ENCODE measurements at places on chromosomes 11 and 22.
A peak's percentile ranks its signal among the peaks of the same experiment; 100 is the strongest.

GRCh38 chr22:39237318-39238100 lies 7.3 kb downstream of the PDGFB start:
- H3K27ac ChIP-seq, result peak overlapping the region; percentile 39
- peaks cover 92% of the 10 kb centered on the region for H3K4me1 ChIP-seq
- H3K27me3 ChIP-seq, result peaks cover 7% of the 10 kb centered on the region
- peak; percentile 64 for DNase-seq

DNA sequence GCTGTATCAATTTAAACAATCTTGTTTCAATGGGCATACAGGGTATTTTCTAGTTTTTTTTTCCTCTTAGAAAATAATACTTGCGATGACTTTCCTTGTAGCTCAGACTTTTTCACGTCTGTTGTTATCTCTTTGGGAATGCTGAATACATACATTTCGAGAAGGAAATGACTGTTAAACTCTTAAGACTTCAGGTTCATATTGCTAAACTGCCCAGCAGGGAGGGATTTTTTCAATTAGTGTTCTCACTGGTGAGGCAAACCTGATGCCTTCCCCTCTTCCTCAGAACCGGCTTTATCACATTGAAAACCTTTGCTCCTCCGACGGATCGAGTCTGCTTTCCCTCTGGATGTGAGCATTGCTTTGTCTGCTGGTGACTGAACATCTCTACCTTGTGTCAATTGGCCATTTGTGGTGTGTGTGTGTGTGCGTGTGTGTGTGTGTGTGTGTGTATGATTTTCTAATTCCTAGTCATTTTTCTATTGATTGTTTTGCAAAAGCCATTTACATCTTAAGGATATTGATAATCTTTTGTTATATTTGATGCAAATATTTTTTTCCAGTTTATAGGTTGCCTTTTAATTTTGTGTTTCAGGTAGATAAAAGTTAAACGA lies 6.6 kb downstream of the NEAT1 start:
- H3K27me3 ChIP-seq, result no peaks in the 10 kb centered on the region
- H3K36me3 ChIP-seq, result peaks cover 66% of the 10 kb centered on the region
- peak overlapping the region; percentile 91 for H3K4me3 ChIP-seq
- peaks cover 73% of the 10 kb centered on the region for H3K4me1 ChIP-seq
- no peak for DNase-seq

GRCh38 chr11:44955015-44955738 lies 4.5 kb upstream of the TP53I11 start:
- no peaks in the 10 kb centered on the region for H3K36me3 ChIP-seq
- no peak overlapping the region for H3K27ac ChIP-seq
- DNase-seq, result peak; percentile 66
- no peaks in the 10 kb centered on the region for H3K27me3 ChIP-seq
- H3K4me1 ChIP-seq, result peaks cover 36% of the 10 kb centered on the region
- H3K4me3 ChIP-seq, result no peak overlapping the region

DNA sequence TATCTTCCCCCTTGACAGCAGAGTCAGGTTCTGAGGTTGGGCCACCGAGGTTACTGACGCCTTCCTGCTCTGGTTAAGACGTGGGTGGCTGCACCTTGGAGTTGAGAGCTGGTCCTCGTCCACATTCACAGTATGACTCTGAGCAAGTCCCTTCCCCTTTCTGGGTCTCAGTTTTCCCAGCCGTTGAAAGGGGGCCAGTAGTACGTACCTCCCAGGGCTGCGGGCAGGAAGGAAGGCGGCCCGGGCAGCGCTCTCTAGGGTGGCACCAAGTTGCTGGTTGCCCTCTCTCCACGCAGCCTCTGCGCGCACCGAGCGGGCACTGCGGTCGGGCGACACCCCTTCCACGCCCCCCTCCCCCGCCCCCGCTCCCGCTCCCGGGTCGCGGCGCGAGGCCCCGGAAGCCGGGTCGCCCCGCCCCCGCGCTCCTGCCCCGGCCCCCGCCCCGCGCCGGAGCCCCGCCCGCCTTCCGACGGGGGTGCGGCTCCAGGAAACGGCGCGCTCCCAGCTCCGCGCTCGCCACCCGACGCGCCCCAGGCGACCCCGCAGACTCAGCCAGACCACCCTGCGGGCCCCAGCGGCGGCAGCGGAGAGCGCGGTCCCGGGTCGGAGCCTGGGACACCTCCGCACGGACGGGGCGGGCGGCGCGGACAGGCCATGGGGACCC lies at the start of gene EHBP1L1:
Gene EHBP1L1 (plus strand): TSS at position 486 of the 664 bp plus-strand sequence. CDS start 250 bp downstream, outside the sequence.
- DNase-seq, result peak; percentile 86
- H3K36me3 ChIP-seq, result peaks cover 15% of the 10 kb centered on the region
- peaks cover 65% of the 10 kb centered on the region for H3K4me1 ChIP-seq
- H3K4me3 ChIP-seq, result peak within 1 kb of the TSS; percentile 81

DNA sequence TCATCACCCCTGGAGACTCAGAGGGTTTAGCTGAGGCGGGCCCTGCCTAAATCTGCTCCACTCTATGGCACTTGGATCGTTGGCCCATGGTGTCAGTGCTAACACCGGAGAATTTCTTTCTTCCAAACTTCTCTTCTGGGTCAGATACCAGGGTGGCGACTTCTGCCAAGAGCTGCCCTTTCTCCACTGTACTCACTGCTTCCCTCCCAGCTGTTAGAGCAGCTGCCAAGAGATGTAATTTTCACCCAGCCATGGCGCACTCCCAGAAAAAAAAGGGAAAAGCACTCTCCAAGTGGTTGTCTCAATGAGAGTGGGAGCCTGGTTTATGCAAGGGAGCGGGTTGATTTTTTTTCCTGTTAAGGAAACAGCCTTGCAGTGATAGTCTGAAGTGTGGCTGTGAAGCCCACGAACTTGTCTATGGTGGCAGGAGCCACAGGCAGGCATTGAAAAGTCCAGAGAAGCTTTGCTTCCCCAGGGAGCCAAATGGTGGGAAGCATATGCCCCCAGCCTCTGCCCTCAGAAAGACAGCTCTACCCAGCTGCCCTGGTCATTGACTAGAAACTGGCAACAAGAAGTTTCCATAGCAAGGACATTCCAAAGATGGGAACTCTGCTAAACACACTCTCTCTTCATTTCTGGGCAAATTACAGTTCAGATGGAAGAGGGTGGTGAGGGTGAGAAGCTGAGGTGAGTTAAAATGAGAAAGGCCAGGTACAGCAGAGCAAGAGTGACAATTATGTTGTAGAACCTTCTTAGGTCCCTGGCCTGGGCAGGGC lies 10.7 kb downstream of the PCSK7 start:
- no peak overlapping the region for H3K4me3 ChIP-seq
- peaks cover 97% of the 10 kb centered on the region for H3K36me3 ChIP-seq
- peaks cover 47% of the 10 kb centered on the region for H3K4me1 ChIP-seq
- no peaks in the 10 kb centered on the region for H3K27me3 ChIP-seq

- no peak overlapping the region for H3K27ac ChIP-seq
- H3K27me3 ChIP-seq, result no peaks in the 10 kb centered on the region
- H3K4me3 ChIP-seq, result no peak overlapping the region
- no peak for DNase-seq
Observed at GRCh38 chr11:68504432-68505066, 44.0 kb downstream of the PPP6R3 start.

DNA sequence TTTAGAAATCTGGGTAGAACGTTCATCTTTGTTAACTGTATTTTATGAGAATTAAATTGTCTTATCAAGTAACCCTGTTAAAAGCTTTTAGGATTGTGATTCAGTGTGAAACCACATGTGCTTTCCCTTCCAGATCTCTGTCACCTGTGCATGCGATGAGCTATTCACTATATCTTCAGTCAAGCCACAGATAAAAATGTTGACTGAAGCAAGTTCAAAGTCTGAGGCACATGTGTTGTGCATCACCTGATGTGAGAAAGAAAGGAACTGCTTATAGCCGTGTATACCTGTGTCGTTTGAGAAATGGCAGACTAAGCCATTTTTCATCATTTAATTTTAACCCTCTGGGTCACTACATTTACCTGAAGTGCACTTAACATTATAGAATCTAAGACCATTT lies 1088.9 kb upstream of the TENM4 start:
- no peak overlapping the region for H3K4me3 ChIP-seq
- no peaks in the 10 kb centered on the region for H3K27me3 ChIP-seq

GRCh38 chr11:58787903-58788302 lies 56.2 kb upstream of the GLYAT start:
- no peaks in the 10 kb centered on the region for H3K27me3 ChIP-seq
- no peak overlapping the region for H3K27ac ChIP-seq
- no peaks in the 10 kb centered on the region for H3K36me3 ChIP-seq
- DNase-seq, result no peak
- no peak overlapping the region for H3K4me3 ChIP-seq

DNA sequence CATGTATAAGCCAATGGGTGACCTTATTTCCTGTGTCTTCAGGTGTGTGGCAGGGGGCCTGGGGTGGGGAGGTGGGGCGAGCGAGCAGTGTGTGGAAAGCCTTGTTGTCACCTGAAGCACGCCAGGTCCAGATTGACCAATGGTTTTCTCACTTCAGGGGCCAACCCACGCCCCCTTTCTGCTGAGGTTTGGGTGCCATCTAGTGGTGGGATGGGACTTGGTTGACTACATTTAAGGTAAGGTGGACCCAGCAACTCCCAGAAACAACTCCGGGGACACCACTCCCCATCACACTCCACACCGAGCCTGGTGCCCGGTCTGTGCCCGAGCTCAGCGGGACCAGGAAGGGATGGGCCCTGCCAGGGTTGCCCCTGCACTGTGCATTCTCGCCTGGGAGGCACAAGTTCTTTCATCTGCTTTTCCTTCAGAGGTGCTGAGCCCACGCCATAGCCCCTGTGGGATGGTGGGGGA lies 40.0 kb downstream of the TPCN2 start:
- H3K27ac ChIP-seq, result no peak overlapping the region
- H3K36me3 ChIP-seq, result peaks cover 48% of the 10 kb centered on the region
- no peaks in the 10 kb centered on the region for H3K4me1 ChIP-seq
- H3K27me3 ChIP-seq, result no peaks in the 10 kb centered on the region
- no peak for DNase-seq

DNA sequence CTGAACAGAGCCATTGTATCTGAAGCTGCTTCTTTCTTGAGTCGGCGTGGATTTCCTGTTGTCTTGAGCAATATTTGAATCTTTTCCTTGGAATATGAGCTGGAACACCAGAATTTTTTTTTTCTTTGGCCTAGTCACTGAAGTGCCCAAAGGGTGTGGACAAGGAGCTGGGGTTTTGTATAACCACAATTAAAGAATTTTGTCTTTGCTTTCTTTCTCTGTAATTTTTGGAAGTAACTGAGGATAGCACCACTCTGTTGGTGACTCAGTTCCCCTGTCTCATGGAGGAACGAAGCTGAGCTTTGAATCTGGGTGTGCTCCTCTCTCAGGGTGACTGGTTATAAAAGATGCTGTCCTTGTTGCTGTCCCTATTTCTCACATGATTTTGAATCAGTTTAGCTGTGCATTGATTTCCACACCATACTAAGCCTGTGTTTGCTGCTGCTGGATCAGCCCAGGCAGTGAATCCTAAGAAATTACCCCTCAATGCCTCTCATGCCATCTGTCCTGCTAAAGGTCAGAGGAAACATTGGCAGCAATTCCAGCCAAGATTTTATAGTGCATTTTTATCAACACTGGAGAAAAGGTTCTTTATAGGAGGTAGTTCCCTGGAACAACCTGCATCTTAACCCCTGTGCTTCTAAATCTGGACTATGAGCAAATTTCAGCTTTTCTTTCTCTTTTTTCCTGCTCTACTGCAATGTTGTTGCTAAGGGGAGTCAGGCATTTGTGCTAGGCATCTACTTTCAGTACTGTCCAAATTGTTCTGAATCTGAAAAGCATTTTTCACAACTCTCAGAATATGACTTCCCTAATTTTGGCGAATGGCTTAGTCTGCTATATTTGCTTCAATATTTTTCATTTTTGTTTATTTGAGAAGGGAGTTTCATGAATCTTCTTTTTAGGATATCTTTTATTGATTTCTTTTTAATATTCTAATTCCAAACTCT lies 540.8 kb downstream of the SOX6 start:
- H3K36me3 ChIP-seq, result no peaks in the 10 kb centered on the region
- peaks cover 36% of the 10 kb centered on the region for H3K4me1 ChIP-seq
- no peaks in the 10 kb centered on the region for H3K27me3 ChIP-seq
- no peak overlapping the region for H3K4me3 ChIP-seq
- H3K27ac ChIP-seq, result peak overlapping the region; percentile 68
- DNase-seq, result no peak

GRCh38 chr11:849951-850774 lies 7.5 kb downstream of the TSPAN4 start:
- H3K4me3 ChIP-seq, result peak overlapping the region; percentile 40
- no peaks in the 10 kb centered on the region for H3K27me3 ChIP-seq
- H3K36me3 ChIP-seq, result peaks cover 12% of the 10 kb centered on the region
- no peak for DNase-seq

GRCh38 chr11:61345954-61346843 lies 13.2 kb downstream of the TKFC start:
- no peak for DNase-seq
- H3K27ac ChIP-seq, result no peak overlapping the region
- H3K27me3 ChIP-seq, result no peaks in the 10 kb centered on the region
- peaks cover 69% of the 10 kb centered on the region for H3K36me3 ChIP-seq
- no peaks in the 10 kb centered on the region for H3K4me1 ChIP-seq

DNA sequence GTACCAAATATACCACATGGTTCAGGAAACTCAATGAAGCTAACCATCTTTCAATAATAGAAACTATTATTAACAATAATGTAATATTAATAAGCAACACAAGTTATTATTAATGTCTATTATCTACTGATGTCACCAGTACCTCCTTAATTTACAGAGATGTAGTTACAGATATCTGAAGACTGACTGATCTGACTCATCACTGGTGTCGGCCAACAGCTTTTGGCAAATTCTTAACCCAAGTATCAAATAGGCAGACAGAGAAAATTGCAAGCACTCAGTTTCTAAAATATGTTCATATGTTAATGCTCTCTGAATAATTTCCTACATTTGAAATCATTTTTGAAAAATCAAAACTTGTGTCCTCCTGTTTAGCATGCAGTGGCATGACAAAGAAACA lies 100.4 kb upstream of the DDI1 start:
- H3K27ac ChIP-seq, result no peak overlapping the region
- H3K27me3 ChIP-seq, result no peaks in the 10 kb centered on the region
- H3K4me3 ChIP-seq, result no peak overlapping the region

- no peak overlapping the region for H3K27ac ChIP-seq
- no peaks in the 10 kb centered on the region for H3K4me1 ChIP-seq
- H3K36me3 ChIP-seq, result no peaks in the 10 kb centered on the region
- peaks cover 7% of the 10 kb centered on the region for H3K27me3 ChIP-seq
- DNase-seq, result no peak
- no peak overlapping the region for H3K4me3 ChIP-seq
Observed at GRCh38 chr11:2076441-2076840, 62.7 kb downstream of the IGF2 start.

- peaks cover 21% of the 10 kb centered on the region for H3K4me1 ChIP-seq
- peaks cover 17% of the 10 kb centered on the region for H3K36me3 ChIP-seq
- H3K4me3 ChIP-seq, result no peak overlapping the region
- no peak overlapping the region for H3K27ac ChIP-seq
Observed at GRCh38 chr11:1561266-1561665, 10.8 kb downstream of the DUSP8 start.

Measured in lower lobe of right lung (tissue), 2 donors.